Dermis microvascular lymphatic vessel endothelial cell (primary cell): ENCODE measurements at places on chromosomes 7 and 10. TPM values are rescaled to one million over a fixed set of nuclear protein-coding genes. Genes with fewer than 3 reads are reported as not detected.

DNA sequence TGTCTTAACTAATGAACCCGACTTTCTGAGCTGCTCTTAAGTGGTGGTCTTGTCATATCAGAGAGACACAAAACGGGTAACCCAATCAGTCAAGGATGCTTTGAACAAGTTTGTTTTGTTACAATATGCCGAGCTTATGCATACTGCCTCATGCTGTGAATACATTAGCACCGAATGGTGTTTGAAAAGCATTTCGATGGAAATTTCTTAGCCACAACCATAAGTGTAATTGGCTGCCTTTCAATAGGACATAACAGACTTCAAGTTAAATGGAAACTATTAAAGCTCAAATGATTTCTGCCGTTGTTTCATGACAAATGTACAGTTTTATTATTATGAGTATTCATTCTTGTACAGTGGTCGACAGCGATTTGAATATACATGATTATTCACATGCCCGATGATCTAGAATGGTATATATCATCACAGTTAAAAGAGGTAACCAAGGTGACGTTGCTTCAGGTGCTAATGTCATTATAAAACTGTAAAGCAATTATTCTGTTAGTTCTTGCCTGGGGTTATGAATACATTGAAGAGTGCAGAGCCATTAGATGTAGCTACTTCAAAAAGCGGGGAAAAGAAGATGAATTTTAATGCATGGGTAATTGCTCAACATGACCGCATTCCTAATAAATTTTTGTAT is 118.8 kb downstream of the EBF3 start:
- no peak for DNase-seq

GRCh38 chr7:311131-311680 is 21.2 kb downstream of the FOXL3 start:
- no peak for DNase-seq

DNA sequence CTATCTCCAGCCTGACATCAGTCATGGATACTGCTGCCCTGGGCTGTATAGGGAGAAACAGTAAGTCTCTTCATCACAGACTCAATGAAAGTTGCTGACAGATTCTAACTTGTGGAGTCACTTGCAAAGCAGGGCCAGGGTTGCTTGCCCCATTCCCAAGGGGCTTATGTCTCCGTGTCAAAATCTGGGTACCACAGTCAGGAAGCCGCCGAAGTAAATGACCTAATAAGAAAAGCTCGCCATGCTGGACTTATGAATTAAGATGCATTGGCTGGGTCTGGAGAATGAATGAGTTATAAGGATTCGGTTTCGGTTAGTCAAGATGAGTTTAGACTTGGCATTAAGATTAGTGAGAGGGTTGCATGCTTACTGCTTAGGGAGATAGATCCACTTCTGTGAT is 10.8 kb upstream of the OR6V1 start:
- DNase-seq = no peak

GRCh38 chr7:125357676-125358455 is 428.2 kb upstream of the POT1 start:
- peak; percentile 21 for DNase-seq

DNA sequence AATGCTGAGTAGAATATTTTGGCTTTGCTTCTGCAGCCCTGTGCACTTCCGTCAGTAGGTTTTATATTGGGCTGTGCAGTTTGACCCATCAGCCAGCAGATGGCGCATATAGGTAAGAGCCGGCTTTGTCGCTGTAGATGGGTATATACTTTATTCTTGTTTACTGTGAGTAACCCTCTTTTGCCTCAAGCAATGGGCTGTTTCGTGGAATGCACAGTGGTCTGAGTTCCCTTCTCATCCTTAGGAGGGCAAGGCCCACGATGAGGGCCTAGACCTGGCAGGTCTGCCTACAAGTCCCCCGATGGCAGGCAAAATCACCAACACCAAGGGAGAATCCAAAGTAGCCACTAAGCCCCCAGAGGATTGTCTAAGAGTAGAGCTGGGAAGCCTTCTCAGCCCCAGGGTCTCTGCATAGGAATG is 1002.9 kb upstream of the KCND2 start:
- peak; percentile 33 for DNase-seq

- DNase-seq = no peak
These were observed 2.8 kb downstream of the MPP7 start for GRCh38 chr10:28300027-28300426.

DNA sequence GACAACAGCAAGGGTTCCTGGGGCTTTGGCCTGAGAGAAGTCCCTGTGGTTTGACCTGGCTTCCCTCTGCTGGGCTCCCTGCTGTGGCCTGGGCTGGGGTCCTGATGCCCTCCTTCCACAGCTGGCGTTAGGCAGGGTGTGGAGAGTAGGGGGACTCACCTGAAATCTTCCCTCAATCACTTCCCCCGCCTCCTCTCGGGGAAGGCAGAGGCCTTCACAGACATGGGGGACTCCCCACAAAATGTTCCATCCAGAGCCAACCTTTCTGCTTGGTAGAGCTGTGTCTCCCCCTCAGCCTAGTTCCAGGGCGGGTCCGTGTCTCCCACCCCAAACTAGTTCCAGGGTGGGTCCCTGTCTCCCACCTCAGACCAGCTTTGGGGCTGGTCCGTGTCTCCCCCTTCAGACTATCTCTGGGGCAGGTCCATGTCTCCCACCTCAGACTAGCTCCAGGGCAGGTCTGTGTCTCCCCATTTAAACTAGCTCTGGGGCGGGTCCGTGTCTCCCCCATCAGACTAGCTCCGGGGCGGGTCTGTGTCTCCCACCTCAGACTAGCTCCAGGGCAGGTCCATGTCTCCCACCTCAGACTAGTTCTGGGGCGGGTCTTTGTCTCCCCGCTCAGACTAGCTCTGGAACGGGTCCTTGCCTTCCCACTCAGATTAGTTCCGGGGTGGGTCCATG is 2.2 kb downstream of the PVRIG start:
- no peak for DNase-seq

- no peak for DNase-seq
These were observed 657.8 kb upstream of the PHF14 start for GRCh38 chr7:10315881-10316280.

DNA sequence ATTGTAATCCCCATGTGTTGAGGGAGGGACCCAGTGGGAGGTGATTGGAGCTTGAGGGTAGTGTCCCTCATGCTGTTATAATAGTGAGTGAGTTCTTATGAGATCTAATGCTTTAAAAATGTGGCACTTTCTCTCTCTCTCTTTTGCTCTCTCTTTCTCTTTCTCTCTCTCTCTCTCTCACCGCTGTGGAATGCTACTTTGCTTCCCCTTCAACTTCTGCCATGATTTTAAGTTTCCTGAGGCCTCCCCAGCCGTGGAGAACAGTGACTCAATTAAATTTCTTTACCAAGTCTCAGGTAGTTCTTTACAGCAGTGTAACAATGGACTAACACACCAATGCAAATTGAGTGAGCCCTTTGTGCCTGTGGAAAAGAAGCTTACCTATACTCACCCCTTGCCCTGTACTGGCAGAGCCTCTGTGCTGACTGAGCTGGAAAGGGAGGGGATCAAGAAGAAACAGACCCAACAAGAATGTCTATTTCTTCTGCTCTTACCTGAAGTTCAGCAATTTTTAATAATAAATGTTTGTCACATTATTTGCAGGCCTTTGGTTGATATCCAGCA is 642.5 kb upstream of the KCND2 start:
- DNase-seq = no peak

DNA sequence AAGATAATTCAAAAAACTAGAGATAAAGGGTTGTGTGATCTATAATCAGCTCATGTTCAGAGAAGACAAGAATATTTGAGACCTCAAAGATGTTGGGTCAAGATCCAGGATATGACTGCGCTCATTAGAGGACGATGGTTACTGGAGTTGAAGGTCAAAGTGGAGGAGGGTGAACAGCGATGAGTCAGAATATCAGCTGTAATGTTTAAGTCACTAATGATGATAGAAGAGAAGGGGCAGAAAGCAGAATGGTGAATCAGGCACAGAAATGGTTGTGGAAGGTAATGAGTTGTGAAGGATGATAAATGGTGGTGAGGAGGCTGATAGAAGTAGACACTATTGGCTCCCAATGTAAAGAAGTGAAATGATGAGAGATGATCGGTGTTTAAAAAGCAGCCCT is 540.3 kb downstream of the INHBA start:
- no peak for DNase-seq

DNA sequence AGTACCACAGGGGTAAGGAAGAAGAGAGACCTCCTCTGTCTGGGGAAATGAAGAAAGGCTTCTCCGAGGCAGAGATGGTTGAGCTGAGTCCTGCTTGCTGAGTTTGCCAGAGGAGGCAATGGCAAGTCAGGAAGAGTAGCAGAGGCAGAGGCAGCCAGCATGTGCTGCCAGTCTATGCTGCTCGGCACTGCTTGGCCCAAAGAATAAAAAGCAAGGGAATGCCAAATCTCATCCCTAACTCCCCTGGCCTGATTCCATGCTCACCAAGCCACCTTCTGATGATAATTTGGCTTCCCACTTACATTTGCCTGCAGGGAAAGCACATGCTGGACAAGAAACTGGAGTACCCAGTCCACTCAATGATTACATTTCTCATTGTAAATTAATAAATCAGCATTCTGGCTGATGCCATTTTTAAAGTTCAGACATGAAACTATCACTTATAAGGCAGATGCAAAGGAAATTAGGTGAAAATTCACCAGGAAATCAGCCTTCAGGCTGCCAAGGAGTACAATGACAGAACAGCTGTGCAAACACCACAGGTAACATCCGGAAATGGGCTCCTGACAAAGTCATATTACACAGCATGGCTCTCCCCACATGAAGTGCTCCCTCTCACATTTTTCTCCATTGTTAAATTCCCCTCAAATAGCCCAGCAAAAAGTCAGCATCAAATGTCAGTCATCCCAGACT is 245.9 kb downstream of the MTERF1 start:
- DNase-seq = peak; percentile 90

- peak; percentile 41 for DNase-seq
These were observed 12.9 kb upstream of the LSMEM1 start for GRCh38 chr7:112467867-112468266.

DNA sequence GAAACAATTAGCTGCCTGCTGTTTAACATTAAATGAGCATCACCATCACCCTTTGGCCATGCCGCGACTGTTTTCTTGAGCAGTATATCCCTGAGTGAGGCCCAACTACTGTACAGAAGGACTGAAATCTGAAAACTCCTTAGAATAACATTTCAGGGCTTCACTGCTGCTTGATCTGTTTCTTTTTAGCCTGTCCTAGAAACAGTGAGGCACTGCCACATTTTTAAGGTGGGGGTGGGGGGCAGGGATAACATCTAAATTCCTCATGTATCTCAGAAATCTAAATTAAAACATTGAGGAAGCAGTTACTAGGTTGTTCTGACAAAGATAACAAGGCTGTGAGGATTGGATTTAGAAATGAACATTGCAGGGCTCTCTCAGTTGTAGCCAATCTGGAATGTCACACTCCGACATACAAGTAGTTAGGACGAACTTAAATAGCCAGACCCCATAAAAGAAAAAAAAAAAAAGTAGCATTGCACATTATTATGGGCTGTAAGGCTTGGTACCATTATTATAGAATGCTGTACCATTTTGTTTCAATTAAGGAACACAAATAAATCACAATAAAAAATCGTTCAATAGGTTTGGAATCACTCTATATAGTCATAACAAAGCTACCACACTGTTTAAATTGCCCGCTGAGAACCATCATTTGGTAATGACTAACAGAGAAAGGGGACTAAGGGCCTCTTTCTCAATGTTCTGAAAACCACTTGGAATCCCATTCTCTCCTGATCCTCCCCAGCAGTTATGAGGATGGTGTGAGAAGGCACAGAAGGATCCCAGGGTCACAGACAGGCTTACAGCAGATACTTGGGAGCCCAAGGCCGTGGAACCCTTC is 256.1 kb downstream of the INHBA start:
- no peak for DNase-seq

DNA sequence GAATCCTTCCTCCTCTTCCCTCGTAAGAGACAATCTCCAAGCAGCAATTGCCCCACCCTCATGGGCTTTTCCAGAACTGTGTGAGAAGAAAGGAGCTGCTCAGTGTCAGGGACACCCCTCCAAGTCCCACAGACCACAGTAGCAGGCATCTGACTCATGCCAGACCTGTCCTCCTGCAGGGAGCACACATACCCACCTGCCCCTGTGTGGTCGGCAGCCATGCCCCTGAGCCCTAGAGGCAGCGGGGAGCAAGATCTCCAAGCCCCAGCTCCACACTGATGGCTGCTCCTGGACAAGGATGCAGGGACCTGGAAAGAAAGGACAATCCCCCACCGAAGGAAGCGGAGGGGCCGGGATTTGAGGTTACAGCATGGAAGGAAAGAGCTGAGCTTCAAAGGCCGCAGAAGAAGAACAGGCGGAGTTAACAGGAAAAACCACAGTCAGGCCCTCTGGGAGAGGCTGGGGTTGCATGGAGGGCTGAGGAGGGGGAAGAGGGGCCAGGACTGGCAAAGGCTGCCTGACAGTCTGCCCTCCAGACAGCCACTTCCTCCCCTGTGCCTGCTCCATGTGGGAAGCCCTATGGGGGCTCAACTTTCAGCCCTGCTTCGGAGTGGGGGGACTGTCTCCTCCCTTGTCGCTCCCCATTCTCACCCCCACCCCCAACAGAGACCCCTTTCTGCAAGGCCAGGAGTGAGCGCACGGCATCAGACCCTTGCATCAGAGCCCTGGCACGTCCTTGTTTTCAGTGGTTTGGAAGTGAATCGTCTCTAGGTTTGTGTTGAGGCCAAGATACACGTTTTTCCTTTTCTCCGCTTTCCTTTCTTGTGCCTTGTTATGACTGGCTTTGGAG is 46.8 kb downstream of the ASB13 start:
- no peak for DNase-seq

DNA sequence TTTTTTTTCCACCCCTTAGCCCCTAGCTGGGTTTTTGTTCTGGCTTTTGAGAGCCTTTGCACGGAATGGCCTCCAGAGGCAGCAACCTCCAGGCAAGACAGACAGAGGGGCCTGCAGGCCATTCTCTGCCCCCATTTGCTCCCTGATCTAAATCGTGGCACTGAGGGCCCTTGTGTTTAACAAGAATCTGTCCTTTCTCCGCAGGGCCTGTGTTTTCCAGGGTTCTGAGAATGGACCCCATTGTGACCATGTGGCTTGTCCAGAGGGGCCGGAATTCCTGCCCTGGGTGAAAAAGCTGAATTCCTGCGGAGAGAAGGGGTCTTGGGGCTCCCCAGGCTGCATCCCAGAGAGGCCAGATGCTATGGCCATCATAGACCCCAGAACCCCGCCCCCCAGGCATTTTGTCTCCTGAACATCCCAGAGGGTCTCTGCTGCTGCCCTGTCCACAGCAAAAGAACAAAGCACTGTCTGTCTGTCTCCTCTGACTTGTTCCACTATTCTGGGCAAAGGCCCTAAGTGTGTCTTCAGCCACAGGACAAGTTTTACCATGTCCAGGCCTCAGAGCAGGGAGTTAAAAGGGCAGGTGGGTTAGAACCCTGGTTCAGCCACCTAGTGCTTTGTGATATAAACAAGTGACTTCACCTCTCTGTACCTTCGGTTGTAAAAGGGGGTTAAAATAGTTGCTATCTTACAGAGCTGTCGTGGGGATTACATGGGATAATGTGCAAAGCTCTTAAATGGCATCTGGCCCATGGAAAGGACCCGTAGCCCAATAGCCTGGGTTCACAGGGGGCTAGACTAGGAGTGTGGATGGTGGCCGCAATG is 155.6 kb downstream of the SH3PXD2A start:
- no peak for DNase-seq

Gene TBXAS1
- total RNA-seq = 0.38 and 0.64 TPM in 2 replicates

Gene NRAP
- not detected in 2 replicates for total RNA-seq

Gene PDE6C
- not detected in 2 replicates for total RNA-seq

Gene LDB3
- not detected in 2 replicates for total RNA-seq

Gene EN2
- under 0.01 TPM in 1 of 2 replicates, not detected in the other for total RNA-seq

Gene AKR1C4
- 0.13 TPM in 1 of 2 replicates, not detected in the other for total RNA-seq

Gene GIMAP7
- 64.4 and 108 TPM in 2 replicates for total RNA-seq
